Fibroblast of lung (primary cell): ENCODE measurements at places on chromosomes 4 and X.

- H3K4me3 ChIP-seq, result no peak overlapping the region
- no peak for DNase-seq
- no peaks in the 10 kb centered on the region for H3K36me3 ChIP-seq
- no peak overlapping the region for H3K27ac ChIP-seq
Measured at GRCh38 chrX:42385730-42386129, 392.2 kb downstream of the PPP1R2C start.

- H3K27ac ChIP-seq, result no peak overlapping the region
- H3K4me3 ChIP-seq, result no peak overlapping the region
- no peak for DNase-seq
- H3K36me3 ChIP-seq, result no peaks in the 10 kb centered on the region
Measured at GRCh38 chrX:1165535-1166196, 46.8 kb downstream of the CRLF2 start.

GRCh38 chr4:42341518-42342026, 55.7 kb upstream of the SHISA3 start:
- H3K4me1 ChIP-seq, result no peaks in the 10 kb centered on the region
- no peak overlapping the region for H3K27ac ChIP-seq
- no peaks in the 10 kb centered on the region for H3K36me3 ChIP-seq

DNA sequence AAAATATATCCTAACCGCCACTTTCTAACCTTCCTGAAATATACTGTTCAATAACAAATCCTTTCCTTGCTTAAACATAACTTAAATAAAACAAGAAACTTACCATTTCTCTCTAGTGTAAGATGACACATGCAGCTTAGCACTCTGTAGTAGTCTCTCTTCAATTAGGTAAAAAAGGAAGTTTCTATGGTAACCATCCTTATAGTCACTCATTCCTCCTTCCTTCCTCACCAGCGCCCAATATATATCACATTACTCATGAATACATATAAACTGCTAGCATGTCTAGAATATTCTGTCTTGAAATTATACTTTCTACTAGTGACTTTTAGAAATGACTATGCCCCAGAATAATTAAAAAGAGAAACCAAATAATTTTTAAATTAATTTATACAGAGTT, 112.2 kb downstream of the SNCA start:
- peak; percentile 85 for DNase-seq
- no peak overlapping the region for H3K4me3 ChIP-seq
- no peaks in the 10 kb centered on the region for H3K36me3 ChIP-seq
- no peaks in the 10 kb centered on the region for H3K4me1 ChIP-seq
- no peaks in the 10 kb centered on the region for H3K27me3 ChIP-seq

DNA sequence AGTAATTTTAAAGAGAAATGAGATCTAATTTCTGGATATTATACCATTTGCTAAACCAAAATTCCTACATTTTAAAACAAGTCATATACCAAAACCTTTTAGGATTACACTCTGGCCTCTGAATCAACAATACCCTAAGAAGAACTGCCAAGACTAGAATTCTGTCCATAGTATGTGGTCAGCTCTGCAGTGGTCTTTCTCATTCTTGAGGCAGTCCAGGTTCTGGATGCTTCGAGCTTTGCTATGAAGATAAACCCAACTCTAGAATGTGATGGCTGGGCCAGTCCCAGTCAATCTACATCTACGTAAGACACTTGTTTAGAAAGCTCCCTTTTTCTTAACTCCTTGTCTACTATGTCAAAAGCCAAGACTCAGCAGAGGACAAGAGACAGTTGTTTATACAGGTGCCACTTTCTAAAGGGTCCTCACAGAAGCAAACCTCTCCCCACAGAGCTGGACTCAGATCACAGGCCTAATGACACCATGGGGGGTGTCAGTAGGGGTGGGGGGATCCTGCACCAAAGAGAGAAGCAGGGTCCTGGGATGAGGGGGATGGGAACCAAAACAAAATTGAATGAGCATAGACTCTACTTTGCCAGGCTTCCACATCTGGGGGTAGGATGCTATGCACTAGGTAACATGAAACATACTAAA, 63.2 kb downstream of the SH3RF1 start:
- H3K27me3 ChIP-seq, result no peaks in the 10 kb centered on the region
- no peak for DNase-seq
- H3K36me3 ChIP-seq, result no peaks in the 10 kb centered on the region
- H3K4me3 ChIP-seq, result no peak overlapping the region
- H3K27ac ChIP-seq, result no peak overlapping the region

GRCh38 chrX:103220511-103221323, 5.8 kb downstream of the BEX4 start:
- no peaks in the 10 kb centered on the region for H3K36me3 ChIP-seq
- DNase-seq, result no peak
- no peaks in the 10 kb centered on the region for H3K4me1 ChIP-seq

DNA sequence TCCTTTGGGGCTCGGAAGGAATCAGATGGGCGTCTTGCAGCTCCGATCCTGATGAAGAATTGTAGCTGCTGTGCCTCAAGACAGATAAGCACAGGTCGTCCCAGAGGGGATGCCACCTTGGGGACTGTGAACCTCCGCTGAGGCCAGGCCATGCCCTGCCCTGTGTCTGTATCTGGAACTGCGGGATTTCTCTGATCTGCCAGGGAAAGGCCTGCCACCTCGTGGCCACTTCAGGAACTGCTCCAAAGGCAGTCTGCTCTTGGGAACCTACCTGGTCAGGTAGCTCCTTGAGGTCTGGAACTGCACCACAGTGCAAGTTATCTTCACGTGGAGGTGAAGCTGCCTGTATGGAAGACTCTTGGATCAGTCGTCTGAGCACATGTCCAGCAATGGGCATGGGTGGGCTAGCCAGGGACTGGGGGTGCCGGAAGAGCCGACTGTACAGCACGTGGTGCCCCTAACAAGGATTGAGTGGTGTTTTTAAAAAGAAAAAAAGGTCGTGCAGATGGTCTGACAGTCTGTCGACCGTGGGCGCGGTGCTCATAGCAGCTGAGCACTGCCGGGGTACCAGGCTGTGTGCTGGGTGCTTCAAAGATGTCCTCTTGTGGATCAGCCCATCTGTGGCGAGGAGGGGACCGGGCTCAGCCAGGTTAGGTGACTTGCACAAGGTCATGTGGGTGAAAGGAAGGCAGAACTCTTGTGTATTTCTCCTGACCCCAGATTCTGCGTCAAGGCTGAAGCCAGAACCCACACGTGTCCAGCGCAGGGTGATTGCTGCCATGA, 3.1 kb upstream of the GRPEL1 start:
- no peak overlapping the region for H3K4me3 ChIP-seq
- peaks cover 5% of the 10 kb centered on the region for H3K4me1 ChIP-seq
- no peak overlapping the region for H3K27ac ChIP-seq
- no peaks in the 10 kb centered on the region for H3K36me3 ChIP-seq
- peak; percentile 68 for DNase-seq

DNA sequence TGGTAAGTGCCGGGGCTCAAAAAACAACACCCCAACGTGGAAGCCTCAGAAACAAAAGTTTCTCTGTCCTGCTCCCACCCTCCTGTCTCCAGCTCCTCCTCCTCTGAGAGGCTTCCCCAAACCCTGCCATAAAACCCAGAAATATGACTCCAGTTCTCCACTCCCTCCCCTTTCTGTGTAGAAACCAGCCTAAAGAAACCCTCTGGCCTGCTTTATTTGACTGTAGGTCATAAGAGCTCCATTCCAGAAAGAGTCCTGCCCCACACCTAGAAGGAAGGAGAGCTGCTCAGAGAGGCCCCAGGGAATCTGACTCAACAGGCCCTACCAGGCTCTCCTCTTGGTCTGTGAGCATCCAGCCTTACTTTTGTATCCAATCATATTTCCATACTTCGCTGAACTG, 872 bp upstream of the S100P start:
- no peak overlapping the region for H3K4me3 ChIP-seq
- no peaks in the 10 kb centered on the region for H3K36me3 ChIP-seq
- H3K27ac ChIP-seq, result no peak overlapping the region
- peaks cover 11% of the 10 kb centered on the region for H3K4me1 ChIP-seq
- DNase-seq, result no peak
- no peaks in the 10 kb centered on the region for H3K27me3 ChIP-seq

GRCh38 chr4:84971319-84971932, 4.9 kb upstream of the WDFY3 start:
- DNase-seq, result peak; percentile 52
- H3K4me3 ChIP-seq, result no peak overlapping the region
- H3K27ac ChIP-seq, result no peak overlapping the region
- no peaks in the 10 kb centered on the region for H3K36me3 ChIP-seq
- no peaks in the 10 kb centered on the region for H3K27me3 ChIP-seq
- H3K4me1 ChIP-seq, result peaks cover 4% of the 10 kb centered on the region

DNA sequence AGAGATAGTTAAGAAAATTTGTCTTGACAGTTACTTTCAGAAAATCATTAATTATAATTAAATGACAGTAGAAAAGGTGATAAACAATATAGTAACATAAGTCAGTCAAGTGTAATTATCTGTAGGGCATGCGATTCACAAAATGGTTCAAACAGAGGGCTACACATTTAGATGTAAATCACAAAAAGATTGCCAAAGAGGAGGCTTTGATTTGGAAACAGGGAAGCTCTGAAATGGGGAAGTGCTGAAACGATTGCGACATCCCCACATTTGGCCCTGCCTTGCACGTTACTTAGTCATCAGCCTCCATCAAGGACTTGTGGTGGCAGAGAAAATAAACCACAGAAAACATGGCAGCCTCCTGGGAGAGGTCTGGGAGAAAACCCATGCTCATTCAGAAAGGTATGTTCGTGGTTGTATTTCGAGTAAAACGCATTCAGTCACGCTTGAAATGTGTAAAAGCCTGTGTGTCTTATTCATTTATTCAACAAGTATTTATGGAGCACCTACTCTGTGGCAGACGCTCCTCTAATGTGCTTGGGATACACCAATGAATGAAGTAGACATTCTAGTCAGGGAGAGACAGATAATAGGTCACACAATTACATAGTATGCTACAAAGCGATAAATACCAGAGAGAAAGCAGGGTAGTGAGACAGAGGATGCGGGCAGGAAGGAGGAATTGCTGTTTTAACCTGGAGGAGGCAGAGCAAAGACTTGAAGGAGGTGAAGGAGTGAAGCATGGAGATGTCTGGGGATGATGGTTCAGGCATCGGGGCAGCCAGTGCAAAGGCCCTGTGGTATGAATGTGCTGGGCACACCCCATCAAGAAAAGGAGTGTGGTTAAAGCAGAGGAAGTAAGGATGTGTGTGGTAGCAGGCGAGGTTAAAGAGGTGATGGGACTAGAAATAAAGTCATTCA, 7.8 kb downstream of the RBM47 start:
- no peak overlapping the region for H3K27ac ChIP-seq
- DNase-seq, result peak; percentile 100
- no peak overlapping the region for H3K4me3 ChIP-seq

- peak overlapping the region; percentile 86 for H3K27ac ChIP-seq
Measured at GRCh38 chr4:102500352-102500695, 835 bp upstream of the NFKB1 start.

GRCh38 chr4:74097631-74098426, 1.2 kb downstream of the CXCL2 start:
- no peaks in the 10 kb centered on the region for H3K36me3 ChIP-seq
- DNase-seq, result peak; percentile 16
- H3K4me1 ChIP-seq, result peaks cover 2% of the 10 kb centered on the region
- H3K27me3 ChIP-seq, result no peaks in the 10 kb centered on the region
- H3K27ac ChIP-seq, result no peak overlapping the region
- peak overlapping the region; percentile 78 for H3K4me3 ChIP-seq

GRCh38 chrX:77802201-77802600, 16.2 kb upstream of the ATRX start:
- no peaks in the 10 kb centered on the region for H3K36me3 ChIP-seq
- no peaks in the 10 kb centered on the region for H3K4me1 ChIP-seq
- no peak for DNase-seq
- no peak overlapping the region for H3K27ac ChIP-seq
